ENCODE measurements at places on chromosomes 3 and 15.
A peak's percentile ranks its signal among the peaks of the same experiment; 100 is the strongest.

DNA sequence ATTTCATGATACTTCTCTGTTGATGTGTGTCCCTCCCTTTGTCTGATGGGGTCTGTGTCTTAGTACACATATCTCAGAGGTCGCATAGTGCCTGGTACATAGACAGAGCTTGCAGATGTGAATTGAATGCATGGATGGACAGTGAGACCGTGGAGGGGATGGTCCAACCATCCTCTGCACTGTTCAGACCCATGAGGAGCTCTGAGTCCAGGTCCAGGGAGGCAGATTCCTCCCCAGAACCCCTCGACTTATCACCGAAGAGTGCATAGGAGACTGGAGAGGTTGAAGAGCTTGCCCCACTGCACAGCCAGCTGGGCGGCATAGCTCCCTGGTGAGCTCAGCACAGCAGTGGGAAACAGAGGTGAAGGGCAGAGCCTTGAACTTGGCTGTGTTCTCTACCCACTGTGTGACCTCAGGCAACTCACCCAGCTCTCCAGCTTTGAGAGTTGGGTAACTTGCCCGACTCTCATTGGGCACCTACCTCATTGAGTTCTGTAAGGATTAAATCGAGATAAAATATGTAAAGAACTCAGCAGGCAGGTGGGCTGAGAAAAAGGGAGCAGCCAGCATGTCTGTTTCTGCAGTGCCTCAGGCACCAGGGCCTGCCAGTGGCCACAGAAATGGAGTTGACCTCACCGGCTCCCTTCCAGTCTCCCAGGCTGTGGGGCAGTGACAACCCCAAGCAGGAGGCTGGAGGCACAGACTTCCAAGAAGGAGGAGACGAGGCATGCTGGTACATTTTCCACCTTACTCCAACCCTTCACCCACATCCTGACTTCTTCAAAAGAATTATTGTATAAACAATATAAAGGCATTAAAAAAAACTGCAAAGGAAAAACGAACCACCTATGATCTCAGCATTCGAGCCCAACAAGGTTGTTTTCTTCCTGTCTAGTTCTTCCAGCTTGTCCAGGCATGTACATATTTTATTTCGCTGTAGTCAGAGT is 54.1 kb upstream of the TFRC start:
- no peak for DNase-seq

DNA sequence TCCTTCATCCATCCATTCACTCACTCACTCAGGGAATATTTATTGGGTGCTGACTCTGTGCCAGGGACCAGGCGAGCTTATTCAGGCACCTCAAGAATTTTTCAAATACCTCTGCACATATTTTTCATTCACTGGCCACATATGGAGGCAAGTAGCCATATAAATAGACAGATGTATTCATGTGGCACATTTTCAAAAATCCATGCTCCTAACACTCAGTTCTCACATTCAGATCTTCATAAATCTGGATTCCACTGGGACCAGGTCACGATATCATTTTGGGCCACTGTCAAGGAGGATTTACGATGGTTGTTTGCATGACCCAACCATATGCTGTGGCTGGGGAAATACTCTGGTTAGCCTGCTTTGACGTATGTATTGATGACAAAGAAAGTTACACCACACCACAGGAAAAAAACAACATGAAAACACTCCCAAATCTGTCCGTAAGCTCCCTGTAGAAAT is 241.8 kb upstream of the LRTM1 start:
- DNase-seq = no peak

- DNase-seq = peak; percentile 31
Observed at GRCh38 chr15:63601026-63601703, 4.0 kb downstream of the FBXL22 start.

DNA sequence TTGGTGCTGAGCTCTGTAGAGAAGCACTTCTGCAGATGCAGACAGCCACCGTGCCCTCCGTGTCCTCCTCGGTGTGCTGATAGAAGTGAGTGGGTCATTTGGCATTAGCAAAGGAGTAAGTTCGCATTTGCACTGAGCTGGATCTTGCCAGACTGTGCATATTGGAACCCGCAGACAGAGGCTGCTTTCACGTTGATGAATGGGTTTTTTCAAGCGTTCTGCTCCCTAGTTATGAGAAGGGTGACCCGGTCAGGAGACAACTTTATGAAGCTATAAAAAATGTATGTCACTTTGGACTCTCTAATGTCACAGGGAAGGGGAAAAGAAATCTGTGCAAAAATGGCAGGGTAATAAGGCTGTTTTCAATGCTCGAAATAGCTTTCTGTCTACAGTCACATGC is 739.4 kb downstream of the MCTP2 start:
- DNase-seq = no peak
